HT1080 (cell line): ENCODE measurements at places on chromosomes 11 and 22.
A peak's percentile ranks its signal among the peaks of the same experiment; 100 is the strongest.

- DNase-seq: peak; percentile 34
These were observed 26.4 kb upstream of the PPFIA1 start for GRCh38 chr11:70243912-70244652.

DNA sequence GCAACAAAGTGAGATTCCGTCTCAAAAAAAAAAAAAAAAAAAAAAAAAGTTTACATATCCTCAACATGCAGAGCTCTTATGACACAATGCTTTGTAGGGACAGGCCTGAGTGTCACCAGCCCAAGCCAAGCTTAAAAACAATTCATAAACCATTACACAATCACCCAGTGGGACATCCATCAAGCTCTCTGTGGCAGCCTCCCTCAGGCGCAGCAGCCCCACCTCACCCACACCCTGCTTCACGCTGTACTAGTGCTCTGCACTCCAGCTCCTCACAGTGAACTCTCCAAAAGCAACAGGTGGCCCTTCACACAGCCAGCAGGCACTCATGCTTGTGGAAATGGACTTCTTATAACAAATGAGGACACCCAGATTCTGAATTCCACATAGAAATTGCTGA is 3.5 kb upstream of the FOXRED2 start:
- DNase-seq: no peak

GRCh38 chr11:95563859-95564258 is 225.7 kb downstream of the FAM76B start:
- DNase-seq: no peak

GRCh38 chr22:47629791-47630655 is 867.6 kb downstream of the TBC1D22A start:
- DNase-seq: no peak
